Vein endothelial cell (primary cell): ENCODE measurements at places on chromosomes 12 and 14. TPM values are rescaled to one million over a fixed set of nuclear protein-coding genes. Genes with fewer than 3 reads are reported as not detected.

ZNF219 gene
- 8.1 and 10.8 TPM in 2 replicates for total RNA-seq

CFAP73 gene
- total RNA-seq: not detected in 2 replicates

IFI27L1 gene
- total RNA-seq: 6.0 and 10.5 TPM in 2 replicates

TEX52 gene
- not detected in 2 replicates for total RNA-seq

SERPINA3 gene
- not detected in 2 replicates for total RNA-seq

TAS2R13 gene
- total RNA-seq: 1.6 and 2.4 TPM in 2 replicates

ETV6 gene
- 37.7 and 39.2 TPM in 2 replicates for total RNA-seq

PTPRB gene
- 217 and 257 TPM in 2 replicates for total RNA-seq

POTEG gene
- total RNA-seq: not detected in 2 replicates

LGR5 gene
- total RNA-seq: not detected in 2 replicates

NPAS3 gene
- total RNA-seq: 0.10 and 0.33 TPM in 2 replicates
